ENCODE measurements at places on chromosomes 16 and 17.

- peak; percentile 33 for DNase-seq
- H3K4me3 ChIP-seq, result no peak overlapping the region
- H3K27ac ChIP-seq, result peak overlapping the region; percentile 45
- peaks cover 62% of the 10 kb centered on the region for H3K36me3 ChIP-seq
- H3K4me1 ChIP-seq, result peaks cover 21% of the 10 kb centered on the region
Observed at GRCh38 chr16:50316102-50316847, 49.9 kb downstream of the ADCY7 start.

GRCh38 chr17:33515974-33516373 lies 222.9 kb upstream of the ASIC2 start:
- no peak for DNase-seq
- no peaks in the 10 kb centered on the region for H3K36me3 ChIP-seq
- no peak overlapping the region for H3K4me3 ChIP-seq

GRCh38 chr16:49581630-49582298 lies 208.2 kb downstream of the C16orf78 start:
- no peaks in the 10 kb centered on the region for H3K4me1 ChIP-seq
- no peak for DNase-seq
- H3K36me3 ChIP-seq, result no peaks in the 10 kb centered on the region

DNA sequence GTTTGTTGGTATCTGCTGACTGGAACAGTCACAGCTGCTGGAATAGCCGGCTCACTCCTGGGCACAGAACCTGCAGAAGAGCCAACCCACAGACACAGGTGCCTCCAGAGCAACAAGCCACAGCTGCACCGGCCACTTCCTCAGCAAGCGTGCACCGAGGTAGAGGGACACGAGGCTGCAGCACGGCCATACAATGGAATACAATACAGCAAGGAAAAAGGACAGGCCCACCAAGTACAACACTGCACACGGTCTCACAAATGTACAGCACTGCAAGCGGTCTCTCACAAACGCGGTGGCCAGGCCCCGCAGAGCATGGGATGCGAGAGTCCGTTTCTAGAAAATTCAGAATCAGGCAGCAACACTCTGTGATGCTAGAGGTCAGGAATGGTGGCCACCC lies 47.4 kb upstream of the PABPN1L start:
- H3K27me3 ChIP-seq, result no peaks in the 10 kb centered on the region
- H3K4me1 ChIP-seq, result no peaks in the 10 kb centered on the region
- no peak overlapping the region for H3K27ac ChIP-seq
- H3K36me3 ChIP-seq, result no peaks in the 10 kb centered on the region
- H3K4me3 ChIP-seq, result no peak overlapping the region
- DNase-seq, result no peak

DNA sequence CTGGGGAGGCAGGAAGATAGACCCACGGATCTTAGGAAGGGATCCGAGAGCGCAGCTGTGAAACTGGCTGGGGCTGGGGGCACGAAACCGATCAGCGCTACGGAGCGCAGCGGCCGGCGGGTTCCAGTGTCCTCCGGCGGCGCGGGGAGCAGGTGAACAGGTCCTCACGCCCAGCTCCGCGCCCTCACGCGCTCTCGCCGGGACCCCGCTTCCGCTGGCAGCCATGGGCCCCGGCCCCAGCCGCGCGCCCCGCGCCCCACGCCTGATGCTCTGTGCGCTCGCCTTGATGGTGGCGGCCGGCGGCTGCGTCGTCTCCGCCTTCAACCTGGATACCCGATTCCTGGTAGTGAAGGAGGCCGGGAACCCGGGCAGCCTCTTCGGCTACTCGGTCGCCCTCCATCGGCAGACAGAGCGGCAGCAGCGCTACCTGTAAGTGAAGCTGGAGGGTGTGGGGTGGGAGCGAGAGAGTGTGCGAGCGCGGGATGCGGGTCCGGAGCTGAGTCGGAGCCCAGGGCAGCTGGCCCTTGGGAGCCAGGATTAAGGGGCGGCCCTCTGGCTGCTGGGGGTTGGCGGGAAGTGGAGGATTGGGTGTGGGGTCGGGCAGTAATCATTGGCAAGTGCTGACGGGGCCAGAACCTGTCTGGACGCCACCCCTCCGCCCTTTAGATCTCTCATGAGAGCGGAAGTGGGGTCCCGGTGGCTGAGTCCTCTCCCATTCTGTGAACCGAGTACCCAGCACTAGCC lies 479 bp downstream of the ITGA3 start:
- H3K27me3 ChIP-seq, result peaks cover 7% of the 10 kb centered on the region
- peak overlapping the region; percentile 84 for H3K4me3 ChIP-seq
- peak; percentile 78 for DNase-seq
- H3K36me3 ChIP-seq, result peaks cover 2% of the 10 kb centered on the region

- no peak for DNase-seq
- H3K27ac ChIP-seq, result no peak overlapping the region
Observed at GRCh38 chr17:68910251-68910705, 44.9 kb downstream of the ABCA8 start.

DNA sequence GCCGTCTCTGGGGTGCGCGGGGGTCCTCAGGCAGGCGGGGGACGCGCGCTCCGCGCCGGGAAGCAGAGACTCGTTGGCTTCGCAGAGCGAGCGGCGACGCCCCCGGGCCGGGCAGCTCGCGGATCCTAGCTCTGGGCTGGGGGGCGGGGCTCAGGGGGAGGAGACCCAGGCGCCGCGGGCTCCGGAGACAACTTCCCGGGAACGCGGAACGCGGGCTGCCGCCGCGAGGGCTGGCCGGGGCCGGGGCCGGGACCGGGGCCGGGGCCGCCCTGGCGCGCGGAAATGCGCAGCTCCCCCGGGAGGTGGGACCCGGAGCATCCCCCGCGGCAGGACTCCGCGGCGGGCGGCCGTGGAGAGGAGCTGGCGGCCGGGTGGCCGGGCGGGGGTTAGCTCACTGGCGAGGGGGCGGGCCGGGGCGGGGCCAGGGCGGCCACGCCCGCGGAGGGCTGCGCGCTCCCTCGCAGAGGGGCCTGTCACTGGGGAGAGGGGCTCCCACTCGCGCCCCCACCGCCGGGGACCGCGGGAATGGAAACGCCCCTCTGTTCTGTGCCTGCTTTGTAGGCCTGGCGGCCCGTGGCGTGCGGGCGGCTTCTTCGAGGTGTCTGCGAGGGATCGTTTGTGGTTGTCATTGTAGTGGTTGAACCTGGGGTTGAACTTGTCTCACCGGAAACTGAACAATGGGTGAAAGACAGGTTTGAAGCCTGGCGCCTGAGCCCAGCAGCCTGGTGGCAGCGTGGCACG lies at the start of gene GAS7:
GAS7 (minus strand) TSS at position 98 of the 741 bp plus-strand sequence.
- peaks cover 2% of the 10 kb centered on the region for H3K36me3 ChIP-seq
- H3K4me1 ChIP-seq, result peaks cover 6% of the 10 kb centered on the region
- peak within 1 kb of the TSS; percentile 4 for H3K27ac ChIP-seq
- peaks cover 30% of the 10 kb centered on the region for H3K27me3 ChIP-seq

Data from activated CD8-positive, alpha-beta memory T cell treated with anti-CD3 and anti-CD28 coated beads, Interleukin-2, amount 10 ng/mL, durations not matched to agents 7 days and 5 days (primary cell).